ENCODE measurements at places on chromosomes 13 and 19.

DNA sequence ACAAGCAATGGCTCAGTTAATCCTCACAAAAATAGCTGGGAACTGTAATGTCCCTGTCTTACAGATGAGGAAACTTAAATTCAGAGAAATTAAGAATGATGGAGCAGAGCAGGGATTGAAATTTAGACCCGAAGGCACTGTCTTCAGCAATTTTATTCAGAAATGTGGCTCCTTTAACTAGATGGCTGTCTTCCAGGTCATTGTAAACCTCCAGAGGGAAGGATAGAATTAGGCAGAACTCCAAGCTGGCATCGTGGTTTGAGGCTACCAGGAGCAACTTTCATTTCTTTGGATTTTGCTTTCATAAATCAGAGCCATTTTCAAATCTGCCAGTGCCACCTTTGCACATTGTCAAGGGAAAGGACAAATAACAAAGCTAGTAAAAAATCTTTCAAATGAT, 339.0 kb downstream of the DCT start:
- no peak for DNase-seq

DNA sequence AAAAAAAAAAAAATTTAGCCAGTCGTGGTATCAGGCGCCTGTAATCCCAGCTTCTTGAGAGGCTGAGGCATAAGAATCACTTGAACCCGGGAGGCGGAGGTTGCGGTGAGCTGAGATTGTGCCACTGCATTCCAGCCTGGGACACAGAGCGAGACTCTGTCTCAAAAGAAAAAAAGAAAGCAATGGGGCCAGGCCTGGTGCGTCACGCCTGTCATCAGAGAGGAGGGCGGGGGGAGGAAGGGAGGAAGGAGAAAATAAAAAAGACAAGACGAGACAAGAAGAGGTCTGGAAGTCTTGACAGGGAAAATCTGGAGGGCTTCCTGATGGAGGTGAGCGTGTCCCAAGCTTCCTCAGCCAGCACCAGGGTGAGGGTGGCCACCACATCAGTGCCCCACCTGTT, 54.9 kb upstream of the PTPRS start:
- no peak for DNase-seq

DNA sequence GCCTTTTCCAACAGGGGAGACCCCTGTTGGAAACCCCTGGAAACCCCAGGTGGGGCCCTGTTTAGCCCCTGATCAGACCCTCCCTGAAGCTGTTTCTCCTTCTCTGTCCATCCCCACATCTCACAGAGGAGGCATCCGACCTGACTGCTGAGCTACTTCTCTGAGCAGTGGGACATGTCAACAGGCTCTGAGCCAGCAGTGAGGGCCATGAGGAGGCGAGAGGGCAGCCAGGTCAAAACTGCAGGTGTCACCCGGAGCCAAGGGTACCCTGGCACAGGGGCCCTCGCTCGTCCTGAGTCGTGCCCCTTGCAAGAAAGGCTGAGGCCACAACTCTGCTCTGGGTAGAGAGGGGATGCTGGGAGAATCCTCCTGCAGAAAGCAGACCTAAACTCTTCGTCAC, 13.6 kb downstream of the PEPD start:
- no peak for DNase-seq

GRCh38 chr13:40697711-40698110, 31.3 kb upstream of the FOXO1 start:
- DNase-seq = no peak

- DNase-seq = no peak
Observed at GRCh38 chr13:39729156-39729555, 73.7 kb downstream of the COG6 start.

DNA sequence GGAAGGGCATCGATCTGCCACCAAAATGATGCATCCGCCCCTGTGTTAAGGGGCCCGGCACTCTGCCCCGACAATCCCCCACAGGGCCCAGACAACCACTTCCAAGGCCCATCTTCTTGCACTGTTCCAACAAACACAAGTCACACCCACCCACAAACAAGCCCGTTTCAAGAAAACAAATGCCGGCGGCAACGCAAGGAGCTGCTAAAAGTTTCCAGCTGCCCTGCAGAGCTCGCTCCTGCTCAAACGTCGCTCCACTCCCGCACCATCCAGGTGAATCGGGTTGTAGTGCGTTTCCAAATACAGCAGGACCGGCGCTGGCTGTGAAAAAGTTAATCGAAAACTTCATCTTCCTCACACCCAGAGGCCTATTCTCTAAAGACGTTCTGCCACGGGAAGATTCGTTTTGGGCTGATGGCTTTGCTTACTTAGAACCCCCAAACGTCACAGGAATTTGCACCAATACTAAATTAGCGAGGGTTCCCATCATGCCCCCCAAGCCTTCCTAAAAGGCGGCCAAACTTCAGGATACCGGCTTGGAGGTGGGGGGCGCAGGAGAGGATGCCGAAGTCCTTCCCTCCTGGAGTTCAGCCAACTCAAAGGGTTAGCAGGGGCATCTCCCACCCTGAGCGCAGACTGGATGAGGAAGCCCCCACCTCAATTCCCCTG, 107.4 kb upstream of the DOCK9 start:
- DNase-seq = peak; percentile 18

- no peak for DNase-seq
Observed at GRCh38 chr19:33022472-33023116, 42.1 kb downstream of the RHPN2 start.

DNA sequence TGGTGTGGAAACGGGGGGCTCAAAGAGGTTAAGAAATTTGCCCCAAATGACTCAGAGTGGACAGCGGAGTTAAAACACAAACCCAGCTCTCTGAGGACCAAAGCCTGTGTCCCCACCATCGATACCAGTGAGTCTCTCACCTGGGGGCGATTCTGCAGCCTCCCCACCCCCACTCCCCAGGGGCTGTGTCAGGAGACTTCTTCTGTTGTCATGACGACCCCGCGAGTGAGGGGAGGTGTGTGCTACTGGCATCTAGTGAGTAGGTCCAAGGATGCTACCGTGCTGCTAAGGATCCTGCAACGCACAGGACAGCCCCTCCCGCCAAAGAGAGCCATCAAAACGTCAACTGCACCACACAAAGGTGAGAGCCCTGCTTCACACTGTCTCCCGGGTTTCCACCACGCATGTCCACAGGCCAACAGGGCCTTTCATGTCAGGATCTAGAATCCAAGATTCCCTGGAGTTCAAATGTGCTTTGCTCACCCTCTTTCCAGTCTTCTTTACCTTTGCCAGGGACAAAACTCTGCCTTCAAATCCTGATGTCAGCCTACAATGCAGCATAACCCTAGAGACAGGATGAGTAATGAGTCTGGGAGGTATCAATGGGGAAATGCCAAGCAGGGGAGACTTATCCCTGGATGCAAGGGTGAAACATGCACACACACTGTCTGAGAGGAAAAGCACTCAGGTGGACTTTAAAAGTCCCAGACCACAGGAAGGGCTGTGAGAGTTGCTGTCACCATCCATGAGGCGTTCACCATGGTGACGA, 3.9 kb downstream of the RANBP3 start:
- no peak for DNase-seq

- no peak for DNase-seq
Observed at GRCh38 chr13:37795326-37795725, 74.2 kb downstream of the TRPC4 start.

DNA sequence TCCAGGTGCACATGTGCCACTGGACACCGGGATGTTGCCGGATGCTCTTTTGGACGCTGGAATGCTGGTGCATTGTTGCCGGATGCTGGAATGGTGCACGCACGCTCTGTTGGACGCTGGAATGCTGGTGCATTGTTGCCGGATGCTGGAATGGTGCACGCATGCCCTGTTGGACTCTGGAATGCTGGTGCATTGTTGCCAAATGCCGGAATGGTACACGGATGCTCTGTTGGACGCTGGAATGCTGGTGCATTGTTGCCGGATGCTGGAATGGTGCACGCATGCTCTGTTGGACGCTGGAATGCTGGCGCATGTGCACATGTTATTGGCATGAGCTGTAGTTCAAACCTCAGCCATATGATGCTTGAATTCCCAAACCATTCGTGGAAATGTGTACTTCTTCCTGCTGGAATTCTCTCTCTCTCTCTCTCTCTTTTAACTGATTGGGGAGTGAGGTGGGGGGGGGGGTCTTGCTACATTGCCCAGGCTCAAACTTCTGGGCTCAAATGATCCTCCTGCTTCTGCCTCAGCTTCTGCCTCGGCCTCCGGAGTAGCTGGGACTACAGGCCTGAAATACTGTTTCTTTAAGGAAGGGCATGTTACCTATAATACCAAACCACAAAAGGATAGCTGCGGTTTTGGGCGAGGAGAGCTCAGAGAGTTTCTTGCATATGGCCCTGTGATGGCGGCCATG, 1.2 kb upstream of the MCF2L start:
- DNase-seq = no peak

GRCh38 chr13:25377244-25377962, 5.6 kb downstream of the ATP8A2 start:
- no peak for DNase-seq

GRCh38 chr13:73937441-73937840, 196.8 kb downstream of the KLF12 start:
- no peak for DNase-seq

GRCh38 chr13:45713106-45713690, 11.1 kb downstream of the CBY2 start:
- DNase-seq = no peak

Measured in RWPE1 (cell line).